ENCODE measurements at places on chromosomes 3 and 15.

- no peak for DNase-seq
Measured at GRCh38 chr3:198092276-198092675, 132.3 kb downstream of the LMLN start.

DNA sequence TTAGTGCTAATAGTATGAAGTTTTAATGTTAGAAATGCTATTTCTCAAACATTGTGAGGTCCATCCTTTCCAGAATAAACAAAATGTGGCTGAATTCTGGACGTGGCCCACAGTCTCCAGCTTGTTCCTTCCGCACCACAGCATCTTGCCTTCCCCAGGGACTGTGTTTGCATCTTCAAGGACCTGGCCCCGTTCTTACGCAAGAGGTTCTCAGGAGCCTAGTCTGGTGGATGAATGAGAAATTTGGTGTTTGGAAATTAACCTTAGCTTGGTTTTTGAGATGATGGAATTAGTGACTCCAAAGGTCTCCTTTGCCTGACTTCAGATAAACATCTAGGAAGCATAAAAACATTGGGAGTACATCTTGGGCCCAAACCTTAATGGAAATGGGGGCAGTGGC is 18.1 kb downstream of the SYNPR start:
- no peak for DNase-seq

- no peak for DNase-seq
Measured at GRCh38 chr3:69403454-69403853, 17.6 kb upstream of the FRMD4B start.

- DNase-seq: no peak
Measured at GRCh38 chr3:178112134-178112533, 424.1 kb upstream of the KCNMB2 start.

DNA sequence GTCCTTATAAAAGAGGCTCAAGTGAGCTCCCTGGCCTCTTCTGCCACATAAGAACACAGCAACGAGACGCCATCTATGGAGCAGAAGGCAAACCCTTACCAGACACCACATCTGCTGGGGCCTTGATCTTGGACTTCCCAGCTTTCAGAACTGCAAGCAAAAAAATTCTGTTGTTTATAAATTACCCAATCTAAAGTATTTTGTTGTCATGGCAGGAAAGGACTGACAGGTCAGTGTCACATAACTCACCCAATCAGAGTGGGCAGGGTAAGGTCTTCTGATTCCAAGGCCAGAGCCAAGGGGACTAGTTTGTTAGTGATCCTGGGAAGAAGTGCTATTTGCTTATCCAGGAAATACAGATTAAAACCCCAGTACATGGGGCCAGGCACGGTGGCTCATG is 98.9 kb downstream of the HMG20A start:
- no peak for DNase-seq

DNA sequence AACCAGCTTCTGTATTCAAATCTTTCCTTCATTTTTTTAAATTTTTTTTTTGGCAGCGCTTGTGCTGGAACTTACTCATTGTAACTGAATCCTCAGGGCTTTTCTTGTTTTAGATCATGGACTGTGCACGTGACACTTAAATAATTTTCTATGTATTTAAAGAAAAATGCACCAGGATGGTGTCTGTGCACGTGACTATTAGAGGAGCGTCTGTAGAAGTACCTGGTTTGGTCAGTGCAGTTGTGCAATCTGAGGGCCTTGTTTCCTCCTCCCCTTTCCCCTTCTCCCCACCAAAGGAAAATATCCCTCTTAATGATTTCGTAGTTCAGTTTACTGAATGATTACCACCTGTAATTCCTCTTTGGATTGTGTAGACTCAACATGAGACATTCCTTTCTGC is 31.3 kb downstream of the EDEM1 start:
- DNase-seq: no peak

GRCh38 chr15:94239474-94239873 is 8.1 kb downstream of the MCTP2 start:
- no peak for DNase-seq

DNA sequence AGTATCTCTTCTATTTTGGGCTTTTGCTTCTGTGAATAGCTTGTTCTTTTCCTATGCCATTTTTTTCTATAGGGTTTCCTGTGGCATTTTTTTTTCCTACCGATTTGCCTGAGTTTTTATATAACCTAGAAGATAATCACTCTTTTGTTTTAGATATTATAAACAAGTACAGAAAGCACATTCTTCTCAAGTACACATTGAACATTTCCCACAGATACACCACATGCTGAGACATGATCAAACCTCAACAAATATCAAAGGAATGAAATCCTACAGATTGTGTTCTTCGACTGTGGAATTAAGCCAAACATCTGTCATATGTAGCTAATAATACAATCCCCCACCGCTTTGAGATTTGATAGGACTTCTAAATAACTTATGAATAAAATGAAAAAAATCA is 9.1 kb upstream of the FEM1B start:
- DNase-seq: no peak

GRCh38 chr15:67175643-67176071 is 78.8 kb downstream of the AAGAB start:
- DNase-seq: no peak

GRCh38 chr3:193345431-193345830 is 33.1 kb downstream of the ATP13A5 start:
- DNase-seq: no peak
